Naive B cell (primary cell): ENCODE measurements at places on chromosomes 7 and 10.

DNA sequence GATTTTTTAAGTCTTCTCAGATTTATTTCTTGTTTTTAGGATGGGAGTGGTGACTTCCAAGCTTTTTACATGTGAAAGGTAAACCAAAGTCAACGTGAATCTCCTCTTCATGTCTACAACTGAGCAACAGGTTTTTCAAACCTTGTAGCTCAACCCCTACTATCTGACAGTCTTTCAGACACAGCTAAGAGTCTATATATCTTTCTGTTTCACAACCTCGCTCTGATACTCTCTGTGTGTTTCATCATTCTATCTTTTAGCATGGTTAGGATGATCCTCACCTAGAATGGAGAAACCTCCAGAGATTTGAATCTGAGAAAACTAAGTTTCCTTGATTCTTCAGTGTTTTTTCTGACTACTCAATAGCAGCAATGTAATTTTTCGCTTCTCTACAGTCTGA is 96.1 kb downstream of the EPDR1 start:
- no peak for DNase-seq

- no peak for DNase-seq
Observed at GRCh38 chr10:36066102-36066501, 424.0 kb upstream of the FZD8 start.

GRCh38 chr10:990808-991207 is 2.6 kb downstream of the GTPBP4 start:
- DNase-seq = no peak

DNA sequence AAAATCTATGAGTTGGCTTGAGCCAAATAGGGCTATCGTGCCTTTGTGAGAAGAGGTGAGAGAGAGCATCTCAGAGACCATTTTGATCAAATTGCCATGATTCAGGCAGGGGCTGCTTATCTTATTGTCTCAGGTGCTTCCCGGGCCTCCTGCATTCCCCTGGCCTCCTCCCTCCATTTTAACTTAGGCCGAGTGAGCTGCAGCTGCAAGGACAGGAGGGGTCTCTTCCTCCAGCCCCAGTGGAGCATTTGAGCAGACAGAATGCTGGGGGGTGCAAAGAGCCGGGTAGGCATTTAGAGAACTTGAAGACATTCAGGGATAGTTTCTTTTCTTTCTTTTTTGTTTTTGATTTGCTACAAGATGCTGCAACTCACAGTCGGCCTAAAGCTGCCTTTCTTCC is 59.0 kb downstream of the BUB3 start:
- DNase-seq = no peak

DNA sequence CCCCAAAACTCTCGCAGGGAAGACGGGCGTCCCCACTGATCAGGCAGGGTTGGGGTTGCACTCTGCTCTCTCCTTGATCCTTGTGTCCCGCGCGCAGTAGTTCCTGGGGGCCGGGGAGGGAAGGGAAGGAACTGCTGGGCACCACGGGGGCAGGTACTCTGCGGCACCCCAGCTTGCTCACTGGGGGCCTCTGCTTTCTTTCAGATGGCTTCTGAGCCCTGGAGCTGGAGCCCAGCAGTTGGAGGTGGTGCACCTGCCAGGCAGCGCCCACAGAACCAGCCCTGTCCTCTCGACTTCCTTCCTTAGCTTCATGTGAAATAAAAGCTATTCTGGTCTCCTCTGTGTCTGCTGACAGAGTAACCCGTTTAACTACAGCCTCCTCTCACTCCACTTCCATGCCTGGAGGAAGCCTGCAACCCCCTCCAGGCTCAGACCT is 12.2 kb downstream of the PLAC9 start:
- DNase-seq = no peak

DNA sequence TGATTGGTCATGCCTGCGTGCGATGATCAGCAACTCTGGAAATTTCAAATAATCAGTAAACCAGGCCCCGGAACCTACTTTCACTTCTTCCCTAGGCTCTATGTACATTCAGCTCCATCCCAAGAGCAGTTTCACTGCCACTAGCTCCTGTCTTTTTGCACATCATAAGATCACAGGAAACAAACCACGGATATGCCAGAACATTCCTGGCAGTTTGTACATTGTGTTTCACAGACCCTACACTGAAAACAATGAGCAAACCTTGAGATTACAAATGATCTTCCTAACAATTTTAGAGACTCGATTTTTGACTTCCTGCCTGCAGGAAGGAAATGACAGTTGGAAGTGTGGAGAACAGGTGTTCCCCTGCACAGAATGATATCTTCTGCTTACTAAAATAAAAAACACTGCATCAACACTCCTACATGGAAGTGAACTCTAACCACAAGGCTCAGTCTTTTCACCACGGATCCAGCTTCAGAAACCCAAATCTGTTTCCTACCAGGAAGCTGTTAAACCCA is 7.6 kb upstream of the TMEM236 start:
- DNase-seq = no peak

DNA sequence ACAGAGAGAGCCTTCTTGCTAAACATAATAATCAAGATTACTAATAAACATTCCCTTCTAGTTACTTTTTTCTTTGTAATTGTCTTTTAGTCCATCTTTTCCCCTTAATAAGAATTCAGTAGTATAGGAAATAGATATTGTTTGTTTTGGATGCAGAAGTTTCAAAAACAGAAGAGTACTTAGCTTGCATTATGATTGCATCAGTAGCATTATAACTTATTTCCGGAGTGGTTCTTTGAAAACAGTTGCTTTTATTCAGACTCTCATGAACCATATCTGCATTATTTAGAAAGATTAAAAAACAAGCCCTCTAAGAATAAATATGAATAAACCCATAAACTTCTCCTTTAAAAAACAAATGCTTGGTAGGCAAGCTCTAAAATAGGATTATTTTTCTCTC is 34.0 kb upstream of the DKK1 start:
- DNase-seq = no peak

- peak; percentile 26 for DNase-seq
Observed at GRCh38 chr7:24755541-24756407, 1.5 kb downstream of the GSDME start.

GRCh38 chr10:85316276-85316675 is 987.9 kb downstream of the CCSER2 start:
- no peak for DNase-seq

GRCh38 chr10:14742382-14742781 is 32.3 kb downstream of the FAM107B start:
- no peak for DNase-seq

DNA sequence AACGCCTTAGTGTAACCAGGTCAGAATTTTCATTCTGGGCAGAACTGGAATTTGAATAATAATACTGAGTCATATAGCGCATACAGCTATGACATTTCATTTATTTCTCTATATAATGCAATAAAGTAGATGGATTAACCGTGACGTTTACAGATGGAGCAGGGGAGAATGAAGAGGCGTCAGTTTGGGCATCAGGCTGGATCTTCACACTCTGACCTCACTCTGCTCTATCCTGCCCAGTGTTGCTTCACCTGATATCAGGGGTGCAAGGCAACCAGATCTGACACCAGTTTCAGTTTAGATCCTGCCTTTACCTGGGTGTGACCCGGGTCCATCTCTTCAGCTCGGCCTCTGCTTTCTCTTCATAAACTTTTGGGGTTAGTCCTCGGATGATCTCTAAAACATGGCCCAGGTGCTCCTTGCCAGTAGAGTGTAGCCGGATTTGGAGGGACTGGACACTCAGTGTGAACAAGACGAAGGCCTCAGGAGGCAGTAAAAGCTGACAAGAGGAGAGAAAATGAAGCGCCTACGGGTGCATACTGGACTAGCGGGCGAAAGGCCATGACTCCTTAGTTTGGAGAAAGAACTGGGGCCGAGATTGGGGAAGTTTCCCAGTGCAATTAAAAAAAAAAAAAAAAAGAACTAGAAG is 1.4 kb upstream of the ZYX start:
- DNase-seq = no peak

DNA sequence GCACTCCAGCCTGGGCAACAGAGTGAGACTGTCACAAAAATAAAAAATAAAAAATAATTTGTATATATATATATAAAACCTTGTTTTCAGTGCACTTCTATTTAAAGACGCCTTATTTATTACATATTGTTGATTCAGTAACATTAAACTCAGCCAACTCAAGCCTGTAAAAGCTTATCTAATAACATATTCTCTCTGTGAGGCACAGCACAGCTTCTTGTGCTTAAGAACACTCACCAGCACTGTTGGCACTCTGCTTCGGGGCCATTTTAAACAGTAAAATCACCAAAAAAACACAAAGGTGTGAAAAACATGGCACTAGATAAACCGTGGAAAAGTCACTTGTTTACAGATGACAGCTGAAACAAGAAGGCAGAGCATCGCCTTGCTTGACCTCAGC is 89.0 kb upstream of the C10orf90 start:
- DNase-seq = no peak

- DNase-seq = no peak
Observed at GRCh38 chr7:105760551-105761447, 115.6 kb downstream of the ATXN7L1 start.

DNA sequence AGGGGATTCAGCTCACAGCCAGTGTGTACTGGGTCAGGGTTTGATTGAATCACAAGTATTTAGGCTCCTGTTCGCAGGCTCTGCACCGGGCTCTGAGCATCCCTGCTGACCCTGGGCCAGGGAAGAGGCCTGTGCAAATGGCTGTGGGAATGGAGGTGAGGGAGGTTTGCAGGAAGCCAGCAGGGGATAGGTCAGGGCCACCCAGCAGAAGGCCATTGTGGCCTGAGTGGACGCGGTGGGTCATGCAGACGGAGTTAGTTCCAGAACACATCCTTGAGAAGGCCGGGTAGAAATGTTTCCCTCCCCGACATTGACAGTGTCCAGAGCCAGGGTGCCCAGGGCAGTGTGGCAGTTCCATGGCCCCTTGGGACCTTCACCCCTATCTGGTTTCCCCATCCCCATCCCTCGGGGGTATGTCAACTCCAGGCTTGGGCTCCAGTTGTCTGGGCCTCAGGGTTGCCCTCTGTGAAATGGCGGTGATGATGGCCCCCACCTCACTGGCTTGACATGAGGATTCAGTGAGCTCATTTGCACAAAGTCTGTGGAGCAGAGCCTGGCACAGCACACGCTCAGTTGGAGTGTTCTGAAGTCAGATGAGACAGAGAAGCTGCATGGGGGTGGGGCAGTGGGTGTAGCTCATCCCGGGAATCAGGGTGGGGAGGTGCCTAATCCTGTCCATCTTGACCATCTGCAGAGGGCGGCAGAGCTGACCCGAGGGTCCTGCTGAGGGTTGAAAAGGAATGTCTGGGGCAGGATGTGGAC is 107.6 kb downstream of the ADCY1 start:
- no peak for DNase-seq

DNA sequence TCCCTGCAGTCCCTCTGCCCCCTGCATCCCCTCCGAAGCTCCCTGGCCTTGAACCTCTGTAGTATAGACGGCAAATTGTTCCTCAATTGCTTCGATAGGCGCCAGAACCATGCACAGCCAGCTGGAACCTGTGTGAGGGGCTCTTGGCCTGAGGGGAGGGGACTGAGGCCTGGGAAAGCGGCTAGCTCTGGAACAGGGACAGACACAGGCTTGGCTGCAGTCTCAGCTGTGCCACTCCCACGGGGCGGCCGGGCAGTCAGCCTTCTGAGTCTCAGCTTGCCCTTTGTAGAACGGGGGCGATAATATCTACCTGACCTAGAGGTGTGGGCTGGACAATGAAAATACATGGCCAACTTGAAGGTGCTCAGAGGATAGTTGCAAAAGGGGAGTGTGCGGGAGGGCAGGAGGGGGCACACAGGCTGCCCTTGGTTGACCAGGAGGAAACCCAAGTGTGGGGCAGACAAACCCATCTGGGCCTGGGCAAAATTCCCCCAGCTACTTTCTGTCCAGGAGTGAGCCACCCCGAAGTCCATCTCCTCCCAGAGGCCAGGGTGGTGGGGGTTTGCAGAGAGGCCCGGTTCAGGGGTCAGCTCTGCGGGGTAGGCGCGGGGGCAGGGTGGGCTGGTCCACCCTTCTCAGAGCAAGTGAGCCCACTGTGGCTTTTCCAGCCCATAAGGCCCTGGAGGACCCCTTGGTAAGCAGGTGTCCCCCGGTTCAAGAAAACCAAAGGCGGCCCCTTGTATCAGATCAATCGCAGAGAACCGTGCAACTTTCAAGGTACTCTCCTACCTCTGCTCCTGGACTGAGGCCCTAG is 4.6 kb downstream of the CRYGN start:
- no peak for DNase-seq

DNA sequence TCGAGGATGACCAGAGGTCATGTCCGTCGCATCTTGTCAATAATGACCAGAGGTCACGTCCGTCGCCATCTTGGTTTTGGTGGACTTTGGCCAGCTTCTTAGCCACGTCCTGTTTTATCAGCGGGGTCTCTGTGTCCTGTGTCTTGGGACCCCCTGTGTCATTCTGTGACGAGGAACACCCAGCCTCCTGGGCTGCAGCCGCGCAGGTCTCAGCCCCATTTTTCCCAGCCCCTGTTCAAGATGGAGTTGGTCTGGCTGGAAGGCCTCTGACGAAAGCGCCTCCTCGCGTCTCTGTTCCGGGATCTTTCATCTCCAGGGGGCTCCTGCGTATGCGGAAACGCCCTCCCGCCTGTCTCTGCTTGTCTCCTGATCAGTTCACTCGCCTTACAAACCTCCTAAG is 134.2 kb downstream of the ELFN1 start:
- DNase-seq = no peak

DNA sequence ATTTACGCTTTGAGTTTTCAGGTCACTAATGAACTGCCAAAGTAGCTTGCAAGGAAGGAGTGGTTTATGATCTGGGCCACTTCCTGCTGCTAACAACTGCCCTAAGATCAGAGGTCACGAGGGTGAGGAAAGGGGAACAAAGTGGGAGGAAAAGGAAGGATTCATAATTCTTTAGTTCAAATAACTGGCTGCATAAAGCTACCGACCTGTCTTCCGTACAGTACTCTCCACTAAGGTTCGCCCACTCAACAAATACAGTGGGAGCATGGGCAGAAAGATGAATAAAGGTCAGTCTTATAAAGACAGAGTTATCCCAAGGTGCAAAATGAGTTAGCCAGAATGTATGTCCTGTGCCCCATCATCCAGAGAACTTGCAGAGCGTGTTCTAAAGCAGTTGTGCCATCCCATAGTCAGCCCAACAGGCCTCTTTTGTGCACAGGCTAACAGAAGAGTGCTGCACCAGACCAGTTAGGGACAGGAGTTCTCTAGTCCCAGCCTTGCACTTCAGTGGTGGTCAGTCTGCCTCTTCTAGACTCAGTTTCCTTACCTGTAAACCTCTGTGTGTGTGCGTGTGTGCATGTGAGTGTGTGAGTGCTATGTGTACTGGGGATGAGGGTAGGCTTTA is 65.9 kb downstream of the CREB3L2 start:
- DNase-seq = peak; percentile 18

- DNase-seq = no peak
Observed at GRCh38 chr7:48522692-48523091, 351.4 kb downstream of the ABCA13 start.

DNA sequence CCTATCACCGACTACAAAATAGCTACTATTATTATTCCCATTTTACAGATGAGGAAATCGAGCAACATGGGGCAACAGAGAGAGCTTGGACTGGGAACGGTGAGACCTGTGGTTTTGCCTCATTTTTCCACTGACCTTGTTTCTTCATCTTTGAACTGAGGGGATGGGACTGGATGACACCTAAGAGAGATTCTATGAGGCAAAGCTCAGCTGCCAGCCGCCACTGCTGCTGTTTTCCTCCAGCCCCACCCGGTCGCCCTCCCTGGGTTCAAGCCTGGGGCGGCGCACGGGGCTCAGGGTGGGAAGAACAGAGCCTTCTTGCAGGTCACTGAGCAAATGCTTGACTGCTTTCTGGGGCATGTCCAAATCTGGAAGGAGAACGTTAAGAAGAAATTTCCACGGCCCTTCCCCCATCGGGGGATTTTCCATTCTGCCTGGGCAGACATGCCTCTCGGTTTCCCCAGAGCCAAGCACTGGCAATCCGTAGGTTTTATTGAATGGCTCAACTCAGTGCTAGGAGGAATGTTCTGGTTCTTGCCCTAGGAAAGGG is 12.3 kb downstream of the DDIT4 start:
- no peak for DNase-seq
